ENCODE measurements at places on chromosomes 2 and 18.

GRCh38 chr2:145166731-145167302 lies 646.9 kb upstream of the ZEB2 start:
- DNase-seq = no peak

DNA sequence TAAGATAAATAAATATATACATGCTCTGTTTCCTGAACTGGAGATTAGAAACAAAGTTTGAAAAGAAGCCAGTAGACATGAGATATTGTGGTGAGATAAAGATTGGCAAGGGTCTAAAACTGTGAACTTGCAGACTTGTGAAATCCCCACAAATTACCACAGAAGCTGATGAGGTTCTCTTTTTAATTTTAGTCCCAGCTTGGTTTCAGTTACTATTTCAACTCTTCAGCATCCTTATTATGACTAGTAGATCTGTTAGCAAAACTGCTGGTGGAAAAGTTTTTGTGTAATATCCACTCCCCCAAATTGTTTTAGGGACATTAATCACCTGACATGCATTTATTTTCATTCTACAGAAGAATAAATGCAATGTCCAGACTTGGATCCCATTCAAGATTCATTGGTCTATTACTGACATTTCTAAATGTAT lies 20.8 kb downstream of the RASGRP3 start:
- DNase-seq = peak; percentile 72

- DNase-seq = no peak
Observed at GRCh38 chr2:69969126-69969983, 7.9 kb upstream of the ASPRV1 start.

GRCh38 chr2:46387886-46388515 lies 90.8 kb downstream of the EPAS1 start:
- no peak for DNase-seq

DNA sequence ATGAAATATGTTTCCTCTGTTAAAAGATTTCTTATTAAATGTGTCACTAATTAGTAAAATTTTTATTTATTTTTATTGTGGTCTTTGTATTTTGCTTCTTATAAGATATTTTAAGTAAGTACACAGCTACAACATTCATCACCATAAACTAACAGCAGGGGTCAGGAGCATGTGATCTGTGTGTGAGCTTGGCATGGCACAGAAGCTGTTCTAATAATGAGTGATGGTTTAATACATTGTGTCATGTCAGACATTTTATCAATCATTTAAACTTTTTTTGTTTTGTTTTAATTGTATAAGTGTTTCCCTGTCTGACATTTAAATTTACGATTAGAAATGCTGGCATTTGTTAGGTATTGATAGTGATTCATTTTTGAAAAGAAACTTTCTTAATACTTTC lies 585.4 kb downstream of the DSC3 start:
- no peak for DNase-seq
